Esophagus squamous epithelium (tissue), 5 donors: ENCODE measurements at places on chromosomes 6 and 20. TPM values are rescaled to one million over a fixed set of nuclear protein-coding genes. Genes with fewer than 3 reads are reported as not detected.

- DNase-seq = no peak
Observed at GRCh38 chr6:158856261-158856660, 37.1 kb upstream of the EZR start.

The CTCFL gene
- total RNA-seq = 0.19 TPM

- no peak for DNase-seq
Observed at GRCh38 chr6:33984466-33985312, 161.2 kb downstream of the GRM4 start.

The TSHZ2 gene
- total RNA-seq = 14.1 TPM

DNA sequence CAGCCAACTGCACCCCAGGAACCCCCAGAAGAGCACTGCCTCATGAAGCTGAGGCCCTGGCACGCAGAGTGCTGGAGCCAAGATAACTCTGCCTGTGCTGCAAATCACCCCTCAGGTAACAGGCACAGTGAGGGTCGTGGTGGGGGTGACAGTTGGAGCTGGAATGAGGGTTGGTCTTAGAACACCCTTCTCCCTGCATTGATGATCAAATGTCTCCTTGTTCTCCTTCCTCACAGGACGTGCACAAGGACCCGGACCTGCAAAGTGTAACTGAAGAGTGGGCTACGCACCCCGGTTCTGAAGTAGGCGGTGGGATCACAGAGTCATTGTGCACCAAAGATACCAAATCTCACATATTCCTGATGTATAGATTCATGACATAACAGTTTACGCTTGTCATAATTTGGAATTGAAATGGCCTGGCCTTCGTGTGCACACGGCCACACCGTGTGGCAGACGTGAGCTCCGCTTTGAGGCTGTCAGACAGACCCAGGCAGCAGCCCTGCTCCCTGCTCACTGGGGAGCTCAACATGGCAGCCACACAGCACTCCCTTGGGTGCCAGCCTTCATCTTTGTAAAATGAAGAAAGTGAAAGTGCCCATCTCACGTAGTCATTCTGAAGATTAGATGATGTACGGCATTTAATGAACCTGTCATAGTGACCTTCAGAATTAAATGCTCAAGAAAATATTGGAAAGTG lies 8.8 kb downstream of the THBS2 start:
- no peak for DNase-seq
